Lower leg skin (tissue), 4 donors: ENCODE measurements at places on chromosomes 5 and 9. TPM values are rescaled to one million over a fixed set of nuclear protein-coding genes. Genes with fewer than 3 reads are reported as not detected.

DNA sequence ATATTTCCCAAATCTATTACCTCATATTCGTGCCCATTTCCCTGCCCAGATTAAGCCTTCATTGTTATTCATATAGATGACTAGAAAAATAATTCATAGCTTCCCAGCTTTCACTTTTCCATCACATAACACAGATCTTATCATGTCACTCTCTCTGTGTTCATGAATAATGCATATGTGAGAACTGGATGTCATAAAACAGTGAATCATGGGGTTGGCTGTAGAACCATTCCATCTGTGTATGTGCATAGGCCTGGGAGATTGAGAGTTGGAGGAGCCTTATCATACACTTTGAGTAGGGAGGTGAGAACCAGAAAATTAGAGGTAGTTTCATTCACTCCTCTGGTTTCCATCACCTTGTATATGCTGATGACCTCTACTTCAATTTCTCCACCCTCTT, 73.9 kb upstream of the RANBP6 start:
- no peak for DNase-seq

- no peak for DNase-seq
Measured at GRCh38 chr5:17897776-17898175, 263.5 kb downstream of the TAF11L14 start.

CAMK2A gene
- 0.23 TPM for total RNA-seq

- DNase-seq, result no peak
Measured at GRCh38 chr5:158715592-158715991, 384.1 kb downstream of the EBF1 start.

TRIM23 gene
- total RNA-seq, result 15.3 TPM

TXNDC8 gene
- total RNA-seq, result not detected

DNA sequence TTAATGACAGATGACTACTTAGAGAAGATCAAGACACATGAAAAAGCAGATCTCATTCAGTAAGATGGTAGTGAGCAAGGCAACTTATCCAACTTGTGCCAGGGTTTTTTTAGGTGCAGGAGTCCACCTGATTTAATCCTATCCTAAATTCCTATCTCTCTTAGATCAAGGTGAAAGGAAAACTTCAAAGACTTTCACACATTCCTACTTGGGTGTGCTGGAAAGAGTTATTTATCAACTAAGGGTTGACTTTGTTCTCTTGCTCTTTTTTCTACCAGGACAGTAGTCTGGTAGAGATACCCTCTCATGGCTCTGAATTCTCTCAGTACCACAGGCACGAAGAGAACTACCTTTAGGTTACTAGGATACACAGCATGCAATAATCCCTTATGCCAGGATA, 18.2 kb downstream of the TUT7 start:
- DNase-seq, result no peak

DNA sequence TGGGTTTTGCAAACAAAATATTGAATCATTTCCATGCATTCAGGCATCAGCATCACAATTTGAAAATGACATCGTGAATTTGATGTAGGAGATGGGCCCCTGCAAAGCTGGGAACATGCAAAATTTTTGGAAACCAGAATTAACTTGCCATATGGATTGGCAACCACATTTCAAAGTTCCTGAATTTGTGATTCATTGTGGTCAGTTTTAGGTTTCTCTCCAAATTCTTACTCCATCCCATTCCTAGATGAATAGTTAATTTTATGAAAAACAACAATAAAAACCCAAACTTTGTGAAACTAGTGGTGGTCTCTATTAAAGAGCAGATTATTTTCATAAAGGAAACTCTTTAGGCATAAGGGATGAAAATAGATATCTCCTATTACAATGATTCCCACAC, 107.8 kb upstream of the SLIT3 start:
- DNase-seq, result no peak

TLE1 gene
- 45.2 TPM for total RNA-seq

DNA sequence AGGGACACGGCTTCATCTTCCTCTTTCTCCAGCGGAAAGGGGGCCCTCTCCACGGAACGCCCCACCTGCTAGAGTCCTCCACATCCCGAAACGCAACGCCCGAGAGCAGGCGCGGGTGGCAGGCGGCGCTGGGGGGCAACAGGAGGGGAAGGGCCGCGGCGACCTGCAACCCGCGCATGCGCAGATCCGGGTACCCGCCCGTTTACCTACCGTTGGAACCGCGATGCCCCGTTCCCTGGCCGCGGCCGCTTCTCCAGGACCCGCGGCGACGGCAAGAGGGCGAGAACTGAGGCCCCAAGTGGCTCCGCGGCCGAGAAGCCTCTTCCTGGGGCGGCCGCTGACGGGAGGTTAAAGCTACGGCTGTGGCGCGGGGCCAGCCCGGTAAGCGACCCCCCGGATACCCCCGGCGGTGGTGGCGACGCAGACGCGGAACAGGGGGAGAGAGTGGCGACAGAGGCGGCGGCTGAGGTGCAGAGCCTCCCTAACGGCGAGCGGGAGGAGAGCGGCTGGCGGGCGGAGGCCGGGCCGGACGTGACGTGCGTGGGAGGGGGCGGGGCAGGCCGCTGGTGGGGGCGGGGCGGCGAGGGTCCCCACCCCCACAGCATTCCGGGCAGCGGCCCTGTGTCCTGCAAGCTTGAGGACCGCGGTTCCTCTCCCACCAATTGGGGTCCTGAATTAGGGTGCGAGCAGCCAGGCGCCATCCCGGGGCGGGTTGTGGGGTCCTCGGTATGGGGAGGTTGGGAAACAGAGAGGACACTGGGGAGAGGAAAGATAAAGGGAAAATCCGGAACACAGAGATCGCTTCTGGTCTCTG, at the start of gene FAM13B:
FAM13B (minus strand) TSS at position 508 of the 814 bp plus-strand sequence. CDS start 13,968 bp downstream, outside the sequence.
- DNase-seq, result peak; percentile 95

DNA sequence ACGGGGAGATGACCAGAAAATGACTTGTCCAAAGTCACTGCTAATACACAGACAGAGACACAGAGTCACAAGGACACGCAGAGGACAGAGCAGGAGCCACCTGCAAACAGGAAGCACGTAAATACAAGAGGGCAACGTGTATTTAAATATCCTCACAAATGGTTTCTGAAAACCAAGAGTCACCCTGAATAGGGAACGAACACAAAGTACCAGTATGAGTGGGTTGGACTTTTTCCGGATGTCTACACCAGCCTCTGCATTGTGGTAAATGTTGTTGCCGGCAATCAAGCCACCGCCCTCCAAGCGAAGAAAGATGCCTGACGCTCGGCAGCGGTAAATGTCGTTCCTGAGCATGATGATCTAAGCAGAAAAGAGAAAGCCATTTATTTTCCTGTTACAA, 44.5 kb downstream of the FBXO10 start:
- DNase-seq, result no peak
